Inflammatory macrophage treated with lipopolysaccharide for 4 hours (primary cell): ENCODE measurements at places on chromosomes 1 and 21.

DNA sequence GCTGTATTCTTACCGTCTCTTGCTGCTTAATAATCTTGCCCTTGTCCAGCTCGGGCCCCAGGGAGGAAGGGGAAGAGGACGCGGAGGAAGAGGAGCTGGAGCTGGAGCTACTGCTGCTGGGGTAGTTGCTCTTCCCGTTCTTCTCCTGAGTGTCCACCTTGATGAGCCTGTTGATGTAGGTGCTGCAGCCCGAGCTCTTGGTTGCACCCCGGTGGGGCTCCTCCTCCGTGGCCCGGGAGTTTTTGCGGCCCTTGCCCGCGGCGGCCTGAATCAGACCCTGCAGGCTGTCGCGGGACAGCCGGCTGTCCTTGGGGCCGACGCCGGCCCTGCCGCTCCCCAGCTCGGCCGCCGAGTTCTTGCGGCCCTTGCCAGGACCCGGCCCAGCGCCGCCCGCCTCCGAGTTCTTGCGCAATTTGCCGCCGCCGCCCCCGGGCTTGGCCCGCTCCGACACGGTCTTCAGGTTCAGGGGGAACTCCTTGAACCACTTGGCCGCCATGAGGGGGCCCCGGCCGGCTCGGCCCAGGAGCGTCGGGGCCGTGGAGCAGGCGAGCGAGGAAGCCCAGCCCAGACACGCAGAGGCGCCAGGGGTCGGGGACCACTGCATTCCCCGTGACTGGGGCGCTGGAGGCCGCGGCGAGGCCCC lies 475 bp upstream of the TDRD10 start:
- no peak for DNase-seq

DNA sequence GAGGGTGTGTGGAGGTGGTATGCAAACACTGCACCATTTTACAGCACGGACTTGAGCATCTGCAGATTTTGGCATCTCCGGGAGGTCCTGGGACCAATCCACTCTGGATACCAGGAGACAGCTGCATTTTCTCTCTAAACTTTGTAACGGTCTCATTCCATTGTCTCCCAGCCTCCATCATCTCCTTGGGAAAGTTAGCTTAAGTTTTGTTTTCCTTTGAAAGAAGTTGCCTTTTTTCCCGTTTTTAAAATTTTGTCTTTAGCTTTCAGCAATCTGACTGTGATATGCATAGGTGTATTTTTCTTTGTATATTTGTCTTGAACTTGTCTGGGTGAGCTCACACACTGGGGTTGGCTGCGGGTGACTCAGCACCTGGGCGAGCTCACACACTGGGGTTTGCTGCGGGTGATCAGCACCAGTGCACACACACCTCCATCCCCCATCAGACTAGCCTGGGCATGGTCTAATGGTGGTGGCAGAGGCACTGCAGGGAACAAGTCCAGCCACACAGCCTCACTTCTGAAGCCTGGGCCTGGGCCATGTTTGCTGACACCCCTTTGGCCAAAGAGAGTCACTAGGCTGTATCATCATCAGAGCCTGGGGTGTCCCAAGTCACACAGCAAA lies 32.1 kb upstream of the COL18A1 start:
- no peak for DNase-seq

DNA sequence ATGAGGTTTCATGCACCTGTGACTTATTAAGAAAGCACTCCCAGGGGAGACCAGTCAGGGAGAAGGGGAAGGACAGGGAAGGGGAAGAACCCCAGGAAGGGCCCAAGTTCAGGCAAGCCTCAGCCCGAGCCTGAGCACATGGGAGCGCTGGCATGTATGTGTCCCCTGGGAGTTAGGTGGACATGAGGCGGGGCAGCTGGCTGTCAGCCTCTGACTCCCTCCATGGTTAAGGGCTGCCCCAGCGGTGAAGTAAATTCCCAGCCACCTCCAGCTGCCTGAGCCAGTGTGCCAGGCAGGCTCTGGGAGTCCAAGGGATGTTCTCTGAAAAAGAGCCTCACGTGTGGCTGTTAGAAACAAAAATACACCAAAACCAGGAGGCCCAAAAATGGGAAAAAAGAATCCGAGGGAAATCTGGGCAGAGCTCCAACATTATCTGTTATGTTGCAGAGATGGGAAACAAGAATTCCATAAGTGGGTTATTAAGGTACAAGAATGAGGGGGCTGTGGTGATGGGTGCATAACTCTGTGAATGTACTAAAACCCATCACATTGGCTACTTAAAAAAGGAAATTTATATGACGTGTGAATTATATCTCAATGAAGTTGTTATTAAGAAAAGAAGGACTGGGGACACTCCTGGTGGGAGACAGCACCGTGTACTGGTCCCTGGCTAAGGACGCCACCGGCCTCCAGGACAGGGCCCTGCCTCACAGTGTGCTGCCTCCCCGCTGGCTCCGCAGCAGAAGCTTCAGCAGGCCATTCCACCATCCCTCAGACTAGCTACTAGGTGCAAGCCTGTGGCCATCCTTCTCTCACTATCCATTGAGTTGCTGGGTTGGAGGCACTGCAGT lies 18.7 kb downstream of the DMRTB1 start:
- DNase-seq = no peak

- no peak for DNase-seq
Observed at GRCh38 chr1:6869545-6869944, 84.3 kb downstream of the CAMTA1 start.

DNA sequence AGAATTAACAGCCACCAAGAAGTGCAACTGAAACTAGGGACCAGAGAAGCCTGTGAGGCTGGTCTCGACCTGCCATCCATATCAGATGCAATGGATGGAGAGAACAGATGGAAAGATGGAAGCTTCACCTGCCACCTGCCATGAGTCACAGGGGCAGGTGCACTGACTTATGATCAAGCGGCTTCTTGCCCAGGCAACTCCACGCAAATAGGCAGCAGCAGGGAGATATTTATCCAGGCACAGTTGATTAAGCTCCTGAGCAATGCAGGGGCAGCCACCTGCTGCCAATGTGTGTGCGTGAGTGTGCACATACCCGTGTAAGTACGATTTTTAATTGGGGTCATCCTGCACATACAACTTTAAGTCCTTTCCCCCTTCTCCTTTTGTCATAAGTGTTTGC lies 174.2 kb downstream of the PTPRU start:
- no peak for DNase-seq

DNA sequence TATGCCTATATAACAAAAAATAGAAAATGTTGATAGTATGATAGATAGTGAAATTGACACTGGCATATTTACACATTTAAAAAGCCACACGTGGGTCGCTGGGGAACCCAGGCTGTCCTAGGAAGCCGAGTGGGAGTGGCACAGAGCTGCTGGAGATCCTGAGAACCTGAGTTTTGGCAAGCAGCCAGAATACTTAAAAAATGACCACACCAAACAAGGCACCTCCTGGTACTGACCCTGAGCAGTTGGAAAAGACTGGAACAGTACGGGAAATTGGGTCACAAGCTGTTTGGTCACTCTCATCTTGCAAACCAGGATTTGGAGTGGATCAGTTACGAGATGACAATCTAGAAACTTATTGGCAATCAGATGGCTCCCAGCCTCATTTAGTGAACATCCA lies 111.5 kb downstream of the ZFYVE9 start:
- no peak for DNase-seq

DNA sequence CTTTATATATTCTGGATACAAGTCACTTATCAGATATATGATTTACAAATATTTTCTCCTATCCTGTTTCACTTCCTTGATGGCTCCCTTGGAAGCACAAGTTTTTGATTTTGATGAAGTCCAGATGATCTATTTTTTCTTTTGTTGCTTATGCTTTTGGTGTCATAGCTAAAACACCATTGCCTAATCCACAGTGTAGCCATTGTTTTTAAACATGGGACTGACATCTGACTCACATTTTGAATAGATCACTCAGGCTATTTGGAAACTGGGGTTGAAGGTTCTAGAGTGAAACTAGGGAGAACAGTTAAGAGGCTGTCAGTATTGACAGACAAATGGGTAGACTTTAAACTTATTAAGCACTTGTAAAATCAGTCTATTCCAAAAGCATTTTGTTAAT lies 16.6 kb downstream of the AK4 start:
- DNase-seq = peak; percentile 94

- no peak for DNase-seq
Observed at GRCh38 chr1:18879791-18880309, 20.4 kb upstream of the TAS1R2 start.
